ENCODE measurements at places on chromosomes 7 and 10. TPM values are rescaled to one million over a fixed set of nuclear protein-coding genes. Genes with fewer than 3 reads are reported as not detected.

GRCh38 chr10:29761916-29762315, 127.1 kb upstream of the SVIL start:
- DNase-seq, result no peak

DNA sequence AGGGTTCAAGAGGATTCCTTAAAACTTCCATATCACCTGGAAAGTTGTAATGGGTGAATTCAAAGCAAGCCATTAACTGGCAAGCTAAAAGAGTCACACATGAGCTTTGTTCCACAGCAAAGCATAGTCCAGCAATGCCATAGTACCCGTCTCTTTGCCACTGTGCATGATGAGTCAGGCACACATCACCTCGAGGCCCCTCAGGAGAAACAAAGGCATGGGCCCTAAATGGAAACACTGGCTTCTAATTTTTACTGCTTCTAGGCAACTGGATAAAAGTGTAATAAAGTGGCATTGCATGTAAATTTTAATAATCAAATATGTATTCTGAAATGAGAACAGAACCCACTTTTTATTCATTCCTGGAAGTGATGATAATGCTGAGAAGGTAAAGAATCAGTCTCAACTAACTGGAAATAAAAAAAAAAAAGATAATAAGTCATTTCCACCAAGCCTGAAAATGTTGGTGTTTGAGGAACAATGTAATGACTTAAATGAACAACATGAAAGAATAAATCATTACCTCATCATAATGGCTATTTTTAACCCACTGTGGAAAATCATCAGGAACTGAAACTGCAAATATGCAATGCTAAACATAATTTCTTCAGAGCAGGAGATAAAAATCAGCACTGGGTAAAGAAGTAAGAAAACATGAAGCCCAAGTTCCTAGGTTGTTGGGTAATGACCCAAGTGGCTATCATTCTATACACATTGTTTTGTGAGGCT, 104.9 kb downstream of the CDK6 start:
- no peak for DNase-seq

Gene CCSER2
- 51.2 TPM for total RNA-seq

Gene ASB4
- 0.56 TPM for total RNA-seq

Gene FRAT2
- 41.4 TPM for total RNA-seq

Data from left colon (tissue), 2 donors.